CD8-positive, alpha-beta memory T cell (primary cell): ENCODE measurements at places on chromosomes 11 and 22.

DNA sequence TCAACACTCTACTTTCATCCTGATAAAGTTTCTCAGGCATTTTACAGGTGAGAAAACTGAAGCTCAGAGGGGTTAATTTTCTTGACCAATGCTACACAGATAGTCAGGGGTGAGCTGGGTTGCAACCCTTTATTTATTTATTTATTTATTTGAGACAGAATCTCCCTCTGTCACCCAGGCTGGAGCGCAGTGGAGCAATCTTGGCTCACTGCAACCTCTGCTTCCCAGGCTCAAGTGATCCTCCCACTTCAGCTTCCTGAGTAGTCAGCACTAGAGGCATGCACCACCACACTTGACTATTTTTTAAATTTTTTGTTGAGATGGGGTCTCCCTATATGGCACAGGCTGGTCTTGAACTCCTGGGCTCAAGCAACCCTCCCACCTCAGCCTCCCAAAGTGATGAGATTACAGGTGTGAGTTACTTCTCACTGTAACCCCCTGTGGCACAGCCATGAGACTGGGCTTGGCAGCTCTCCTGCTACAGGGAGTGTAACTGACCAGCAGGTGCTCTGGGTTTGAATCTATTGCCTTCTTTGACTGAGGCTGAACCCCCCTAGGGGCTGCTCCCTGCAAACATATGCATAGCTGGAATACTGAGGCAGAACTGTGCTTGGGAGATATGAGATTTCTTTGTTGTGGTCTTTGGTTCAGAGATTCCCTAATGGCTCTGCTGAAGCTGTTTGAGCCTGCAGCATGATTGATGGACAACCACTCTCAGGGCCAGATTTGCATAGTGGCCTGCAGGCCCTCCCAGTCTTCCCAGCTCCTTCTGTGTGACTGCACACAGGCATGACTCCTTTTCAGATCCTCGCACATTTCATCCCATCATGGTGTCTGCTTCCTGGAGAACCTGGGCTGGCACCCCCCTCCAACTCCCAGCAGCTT, 6.1 kb downstream of the C11orf96 start:
- no peak for DNase-seq

DNA sequence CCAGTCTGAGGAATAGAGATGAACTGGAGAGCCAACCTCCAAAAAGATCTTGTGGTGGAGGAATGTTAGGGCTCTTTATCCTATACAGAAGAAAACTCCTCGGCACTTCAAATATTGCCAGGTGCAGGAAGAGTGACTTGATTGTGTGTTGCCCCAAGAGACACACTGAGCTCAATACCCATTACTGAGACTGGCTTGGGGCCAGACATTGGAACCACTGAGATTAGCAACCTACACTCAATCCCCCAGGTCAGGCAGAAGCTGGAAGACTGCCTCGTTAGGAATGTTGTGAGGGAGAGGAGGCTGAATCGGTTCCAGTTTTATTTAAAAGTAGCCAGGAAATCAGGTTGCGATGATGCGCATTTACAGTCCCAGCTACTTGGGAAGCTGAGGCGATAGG, 2.4 kb upstream of the SGSM3 start:
- DNase-seq: no peak

DNA sequence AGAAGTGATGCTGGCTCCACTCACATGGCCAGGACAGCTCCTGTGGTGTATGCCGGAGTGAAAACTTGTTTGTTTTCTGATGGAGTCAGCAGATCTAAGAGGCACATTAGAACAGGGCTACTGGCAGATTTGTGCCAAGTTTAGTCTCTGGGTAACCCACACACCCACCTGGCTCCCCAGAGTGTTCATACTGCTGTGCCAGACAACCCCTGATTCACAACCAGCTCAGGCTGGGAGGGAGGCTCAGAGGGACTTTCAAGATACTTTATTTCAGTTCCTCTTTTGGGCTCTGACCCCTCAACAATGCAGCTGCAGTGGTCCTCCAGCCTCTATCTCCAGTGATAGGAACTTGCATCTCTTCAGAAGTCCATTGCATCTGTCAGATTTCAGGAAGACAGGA, 8.5 kb downstream of the NTM start:
- no peak for DNase-seq

DNA sequence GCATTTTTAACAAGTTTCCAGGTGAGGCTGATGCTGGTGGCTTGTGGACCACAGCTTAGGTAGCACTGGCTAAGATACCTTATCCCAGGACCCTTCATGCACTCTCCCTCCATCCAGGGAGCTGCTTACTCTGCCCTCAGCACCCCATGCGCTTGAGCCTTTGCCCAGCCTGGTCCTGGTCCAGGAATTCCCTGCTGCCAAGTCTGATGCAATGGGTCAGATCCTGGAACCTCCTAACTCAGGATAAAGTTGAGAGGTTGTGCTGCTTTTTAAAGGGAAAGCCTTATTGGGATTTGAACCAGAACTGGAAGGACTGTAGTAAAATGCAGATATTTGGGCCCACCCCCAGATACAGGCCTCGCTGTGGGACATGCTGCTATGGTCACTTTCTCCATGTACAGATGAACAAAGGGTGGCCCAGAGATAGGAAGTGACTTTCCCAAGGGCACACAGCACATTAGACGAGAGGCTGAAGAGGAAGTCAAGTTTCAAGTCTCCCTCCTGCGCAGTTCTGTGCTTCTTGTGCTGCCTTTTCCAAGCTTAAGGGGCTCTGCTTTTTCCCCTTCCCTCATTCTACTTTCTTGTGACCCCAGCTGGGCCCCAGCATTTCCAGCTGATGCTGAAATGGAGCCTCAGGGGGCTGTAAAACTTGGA, 824 bp upstream of the LGALS12 start:
- DNase-seq: no peak

DNA sequence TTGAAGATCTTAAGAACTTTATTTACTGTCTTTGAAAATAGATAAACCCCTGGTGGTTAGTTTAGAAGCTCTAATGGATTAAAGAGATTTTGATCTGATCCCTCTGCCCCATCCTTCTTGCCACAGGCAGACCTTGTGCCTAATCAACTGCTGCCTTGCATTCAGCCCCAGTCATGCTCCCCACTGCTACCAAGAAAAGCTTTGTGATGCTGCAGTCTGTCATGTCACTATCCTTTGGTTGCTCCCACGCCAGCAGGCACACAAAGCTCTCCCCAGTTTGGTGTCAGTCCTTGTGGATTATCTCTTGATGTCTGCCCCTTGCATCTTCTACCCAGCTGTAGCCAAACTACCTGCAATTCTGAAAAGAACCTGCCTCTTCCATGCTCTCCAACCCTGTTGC, 112.2 kb downstream of the MTNR1B start:
- DNase-seq: no peak

- no peak for DNase-seq
Observed at GRCh38 chr11:88231894-88232482, 56.7 kb upstream of the RAB38 start.

DNA sequence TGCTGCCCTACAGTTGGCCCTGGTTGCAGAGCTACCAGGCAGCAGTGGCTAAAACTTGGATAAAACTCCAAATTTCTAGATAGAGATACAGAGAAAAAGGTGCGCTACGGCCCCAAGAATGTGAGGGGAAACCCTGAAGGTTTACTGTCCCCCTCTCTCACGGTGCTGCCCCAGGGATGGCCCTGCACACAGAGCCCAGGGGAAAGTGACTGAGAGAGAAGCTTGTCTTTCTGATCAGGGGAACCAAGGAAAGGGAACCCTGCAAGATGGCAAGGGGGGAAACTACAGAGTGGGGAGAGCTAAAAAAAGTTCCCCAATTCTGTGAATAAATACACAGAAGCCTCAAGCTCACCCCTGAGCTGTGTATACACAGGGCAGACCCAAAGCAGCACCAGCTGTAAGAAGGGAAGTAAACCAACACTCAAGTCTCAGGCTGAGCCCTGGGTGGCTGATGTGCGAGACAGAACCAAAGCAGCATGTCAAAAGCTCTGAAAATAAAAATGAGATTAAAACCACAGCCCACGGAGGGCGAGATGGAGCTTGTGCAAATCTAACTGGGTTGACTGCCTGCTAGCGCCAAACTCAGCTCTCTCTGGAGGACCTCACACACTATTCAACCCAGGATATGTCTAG, 22.1 kb downstream of the GNB1L start:
- no peak for DNase-seq

GRCh38 chr22:42915980-42916765, 59.1 kb upstream of the ARFGAP3 start:
- DNase-seq: no peak

GRCh38 chr22:37242395-37242918, 1.6 kb downstream of the RAC2 start:
- DNase-seq: peak; percentile 80
